Left hindlimb (tissue), 1 donor: ENCODE measurements at places on chromosomes 2 and 18.
A peak's percentile ranks its signal among the peaks of the same experiment; 100 is the strongest.

DNA sequence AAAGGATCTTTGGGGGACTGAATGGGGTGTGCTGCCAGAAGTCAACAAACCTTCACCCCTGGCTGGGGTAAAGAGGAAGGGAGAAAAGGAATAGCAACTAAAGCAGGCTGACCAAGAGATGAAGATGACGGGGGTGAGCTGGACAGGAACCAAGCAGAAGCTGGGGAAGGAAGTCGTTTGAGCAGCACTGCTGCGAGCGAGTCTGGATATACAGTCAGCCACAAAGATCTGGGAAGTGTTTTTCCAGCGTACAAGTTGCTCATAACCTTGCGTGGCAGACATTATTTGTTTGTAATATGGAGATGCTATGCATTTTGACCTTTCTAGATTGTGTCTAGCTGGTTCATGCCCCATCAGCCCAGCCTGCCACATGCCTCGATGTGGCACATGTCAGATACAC, 71.2 kb downstream of the EIF2AK3 start:
- no peak for DNase-seq

DNA sequence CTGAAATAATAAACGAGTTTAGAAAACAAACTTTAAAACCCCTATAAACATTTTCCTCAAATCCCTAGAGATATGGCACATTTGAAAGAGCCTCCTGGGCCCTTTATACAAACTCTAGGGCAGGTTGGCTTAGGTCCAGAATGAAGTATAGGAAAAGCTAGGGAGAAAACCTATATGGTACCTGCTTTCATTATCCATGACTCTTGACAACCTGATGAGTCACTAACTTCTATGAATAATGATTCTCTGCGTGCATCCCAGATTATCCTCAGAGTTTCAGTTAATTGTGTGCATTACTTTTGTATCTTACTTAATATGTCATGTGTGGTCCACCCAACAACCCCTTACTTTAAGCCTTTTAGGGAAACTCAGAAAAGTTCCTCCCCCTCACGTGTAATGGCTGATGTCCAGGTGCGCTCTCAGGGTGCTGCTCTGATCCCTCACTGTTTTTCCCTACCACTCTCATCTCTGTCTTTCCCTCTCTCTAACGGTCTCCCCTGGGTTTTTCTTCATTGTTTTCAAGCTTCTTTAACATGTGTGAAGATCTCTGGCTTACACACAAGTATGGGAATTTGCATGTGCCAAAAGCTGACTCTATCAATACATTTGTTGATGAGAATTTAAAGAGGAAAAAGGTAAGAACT, 78.5 kb downstream of the LRP1B start:
- DNase-seq = no peak

DNA sequence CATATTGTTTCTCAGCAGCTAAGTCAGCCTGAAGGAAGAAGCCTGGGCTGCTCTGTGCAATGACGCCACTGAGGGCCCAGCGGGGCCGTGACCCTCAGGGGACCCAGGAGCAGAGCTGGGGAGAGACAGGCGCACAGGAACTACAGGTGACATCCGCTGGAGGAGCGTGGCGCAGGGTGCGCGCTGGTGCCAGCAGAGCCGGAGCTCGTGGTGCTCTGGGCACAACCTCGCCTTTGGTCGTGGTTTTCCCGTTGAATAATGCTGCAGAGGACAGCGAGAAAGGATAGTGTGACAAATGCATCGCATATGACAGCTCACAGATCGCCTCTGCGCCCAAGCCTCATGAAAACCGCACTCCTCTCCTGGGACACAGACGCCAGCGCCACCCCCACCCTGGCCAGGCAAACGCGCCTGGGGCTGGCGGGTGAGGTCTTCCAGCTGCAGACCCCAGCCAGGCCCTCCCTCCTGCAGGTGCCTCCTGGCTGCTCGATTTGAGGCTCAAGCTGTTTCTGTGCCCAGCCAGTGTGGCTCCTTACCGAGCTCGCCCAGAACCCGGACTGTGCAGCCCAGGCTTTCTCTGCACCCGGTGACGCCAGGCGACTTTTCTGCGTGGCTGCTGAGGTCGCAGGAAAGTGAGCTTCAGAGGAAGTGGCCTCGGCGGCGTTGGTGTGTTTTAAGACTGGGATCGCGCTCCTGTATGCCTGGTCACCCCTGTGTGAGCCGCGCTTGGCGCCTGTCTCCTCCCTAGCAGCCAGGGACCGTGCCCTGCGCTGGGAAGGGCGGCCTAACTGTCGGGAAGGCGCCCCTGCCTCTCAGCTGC, 583.1 kb upstream of the HS6ST1 start:
- no peak for DNase-seq

GRCh38 chr2:46610021-46610420, 130.7 kb downstream of the TMEM247 start:
- DNase-seq = no peak

GRCh38 chr2:233248999-233249398, 2.5 kb upstream of the ATG16L1 start:
- no peak for DNase-seq

DNA sequence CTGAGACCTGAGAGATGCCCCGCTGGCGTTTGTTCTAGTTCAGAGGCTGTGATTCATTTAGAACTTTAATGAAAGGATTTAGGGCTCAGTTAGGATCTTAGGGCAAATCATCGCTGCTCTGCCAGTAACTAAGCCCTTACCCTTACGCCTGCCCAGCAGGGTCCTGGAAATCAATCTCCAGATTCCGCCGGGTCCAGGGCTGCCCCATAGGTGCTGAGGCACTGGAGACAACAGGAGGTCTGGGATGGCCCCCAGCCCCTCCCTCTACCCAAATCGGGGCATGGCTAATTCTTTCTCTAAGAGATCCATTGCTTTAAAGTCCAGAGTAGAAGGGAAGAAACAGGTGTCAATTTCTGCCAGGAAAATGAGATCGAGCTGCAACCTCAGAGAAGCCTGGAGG, 83.1 kb downstream of the SDC1 start:
- no peak for DNase-seq

- no peak for DNase-seq
Observed at GRCh38 chr18:12960853-12961397, 13.1 kb downstream of the SEH1L start.

GRCh38 chr2:46770622-46771021, 145.0 kb downstream of the MCFD2 start:
- DNase-seq = no peak

- no peak for DNase-seq
Observed at GRCh38 chr2:11508279-11508678, 25.6 kb upstream of the GREB1 start.

GRCh38 chr2:12164689-12165088, 418.3 kb downstream of the LPIN1 start:
- no peak for DNase-seq

- DNase-seq = no peak
Observed at GRCh38 chr18:44693030-44693784, 12.5 kb downstream of the SETBP1 start.

GRCh38 chr2:236857246-236857645, 228.4 kb upstream of the COPS8 start:
- no peak for DNase-seq

GRCh38 chr2:71730785-71731383, 277.5 kb downstream of the DYSF start:
- DNase-seq = peak; percentile 29

DNA sequence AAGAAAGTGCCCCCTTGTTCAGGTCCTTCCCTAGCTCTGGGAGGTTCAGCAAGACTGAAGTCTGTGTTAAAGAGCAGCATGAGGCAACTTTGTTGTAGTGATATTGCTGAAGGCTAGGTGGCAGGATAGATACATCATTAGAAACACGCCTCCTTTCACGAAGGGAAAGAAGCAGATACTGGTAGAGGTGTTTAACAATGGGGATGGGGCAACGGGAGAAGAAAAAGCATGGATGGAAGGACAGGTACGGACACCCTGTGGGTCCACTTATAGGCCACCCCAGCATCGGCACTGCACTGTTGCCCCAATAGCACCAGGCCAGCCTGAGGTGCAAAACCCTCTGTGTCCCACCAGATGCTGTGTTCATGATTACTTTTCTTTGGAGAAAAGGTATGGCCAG, 3.5 kb upstream of the IGFBP5 start:
- peak; percentile 49 for DNase-seq

GRCh38 chr2:54429811-54430551, 26.1 kb upstream of the SPTBN1 start:
- no peak for DNase-seq

GRCh38 chr2:23828256-23828980, 98.5 kb downstream of the ATAD2B start:
- no peak for DNase-seq

- DNase-seq = no peak
Observed at GRCh38 chr2:79178076-79178674, 18.6 kb upstream of the REG3A start.

DNA sequence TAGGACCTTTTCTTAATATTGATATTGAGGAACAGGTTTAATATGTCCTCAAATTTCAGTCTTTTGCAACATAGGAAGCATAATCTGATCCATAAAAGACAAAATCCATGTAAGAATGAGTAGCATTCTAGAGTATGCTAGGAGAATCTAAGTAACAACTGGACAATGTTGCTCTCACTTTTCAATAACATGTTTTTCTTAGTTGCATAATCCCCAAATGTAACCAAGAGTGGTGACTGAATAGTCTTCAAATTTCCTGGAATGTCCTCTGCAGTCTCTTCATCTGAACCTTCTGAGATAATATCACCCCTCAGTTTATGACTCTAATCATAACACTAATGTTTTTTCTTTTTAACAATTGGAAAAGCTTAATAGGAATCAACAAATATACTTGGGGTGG, 110.0 kb upstream of the ZEB2 start:
- DNase-seq = no peak

DNA sequence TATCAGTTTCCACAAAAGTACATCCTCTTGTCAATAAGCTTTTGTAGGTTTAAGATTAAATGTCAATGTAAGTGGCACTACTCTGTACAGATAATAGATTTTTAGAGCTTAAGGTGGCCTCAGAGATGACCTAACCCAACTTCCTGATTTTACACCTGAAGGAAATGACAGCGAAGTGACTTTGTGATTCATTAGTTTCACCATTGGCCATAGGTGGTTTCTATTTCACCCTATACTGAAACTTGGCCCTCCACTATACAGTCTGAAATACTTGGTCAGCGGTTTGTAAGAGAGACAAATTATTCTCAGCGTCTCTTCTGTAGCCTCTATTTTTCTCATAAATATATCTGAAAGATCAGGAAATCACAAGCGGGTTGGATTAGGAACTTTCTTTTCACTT, 330.4 kb upstream of the FAM98A start:
- DNase-seq = no peak

GRCh38 chr2:176508984-176509740, 239.9 kb downstream of the MTX2 start:
- DNase-seq = no peak

GRCh38 chr18:58893388-58894099, 28.9 kb downstream of the ZNF532 start:
- DNase-seq = no peak

DNA sequence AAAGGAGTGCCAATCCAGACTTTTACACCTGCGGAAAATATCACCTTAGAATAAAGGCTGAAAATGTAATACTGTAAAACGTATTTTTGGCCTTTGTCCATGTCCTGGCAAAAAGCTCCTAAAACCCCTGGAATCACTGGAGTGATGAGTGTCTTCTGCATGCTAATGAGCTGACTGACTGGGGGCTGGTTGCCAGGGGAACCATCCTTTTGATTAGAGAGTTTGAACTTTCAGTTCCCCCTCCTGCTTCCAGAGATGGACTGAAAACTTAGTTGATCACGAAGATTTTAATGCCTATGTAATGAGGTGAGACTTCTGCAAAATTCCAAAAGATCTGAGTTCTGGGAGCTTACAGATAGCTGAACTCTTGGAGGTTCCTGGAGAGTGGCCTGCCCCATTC, 20.5 kb downstream of the PUM2 start:
- DNase-seq = no peak

DNA sequence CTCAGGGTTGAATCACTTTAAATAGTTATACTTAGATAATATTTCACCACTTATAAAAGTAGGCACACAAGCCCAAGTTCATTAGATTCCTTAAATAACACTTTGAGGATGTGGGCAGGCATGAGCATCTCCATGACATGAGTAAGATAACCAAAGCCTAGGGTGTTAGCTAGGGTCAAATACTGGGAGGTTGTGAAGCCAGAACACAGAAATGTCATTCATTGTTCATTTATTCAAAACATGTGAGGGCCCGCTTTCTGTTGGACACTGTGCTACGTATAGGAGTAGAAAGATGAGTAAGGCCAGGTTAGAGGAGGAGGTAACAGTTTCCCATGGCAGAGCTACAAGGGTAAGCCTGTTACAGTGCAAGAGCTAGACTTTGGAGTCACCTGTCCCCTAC, 93.5 kb upstream of the NEDD4L start:
- no peak for DNase-seq

DNA sequence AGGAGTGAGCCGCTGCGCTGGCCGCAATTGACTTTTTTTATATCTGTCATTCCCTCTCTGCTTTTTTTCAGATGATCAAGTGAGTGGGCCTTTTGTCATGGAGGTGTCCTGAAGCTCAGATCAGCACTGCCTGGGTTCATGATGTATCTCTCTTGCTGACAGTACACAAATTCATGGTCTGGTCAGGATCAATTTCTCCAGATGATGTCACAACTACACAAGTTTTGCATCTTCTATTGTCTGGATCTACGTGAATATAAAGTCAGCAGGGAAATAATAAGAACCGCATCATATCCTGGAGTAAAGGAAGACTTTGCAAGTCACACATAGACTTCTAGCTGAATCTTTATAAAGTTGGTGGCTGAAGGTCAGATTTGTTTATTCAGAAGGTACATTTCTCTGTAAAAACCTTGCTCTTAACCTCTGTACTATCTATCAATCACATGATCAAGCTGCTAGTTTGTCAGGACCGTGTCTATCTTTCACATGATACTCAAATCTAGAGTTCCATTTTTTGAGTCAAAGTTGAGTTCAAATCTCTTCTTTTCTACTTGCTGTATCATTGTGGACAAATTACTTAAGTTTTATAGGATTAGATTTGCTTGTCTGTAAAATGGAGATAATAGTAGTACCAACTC, 13.1 kb upstream of the CD28 start:
- no peak for DNase-seq

- no peak for DNase-seq
Observed at GRCh38 chr2:191907091-191907490, 60.2 kb upstream of the CAVIN2 start.

- no peak for DNase-seq
Observed at GRCh38 chr2:43227830-43228281, 1.4 kb upstream of the ZFP36L2 start.
